ENCODE measurements at places on chromosomes 3 and 15. TPM values are rescaled to one million over a fixed set of nuclear protein-coding genes. Genes with fewer than 3 reads are reported as not detected.

DNA sequence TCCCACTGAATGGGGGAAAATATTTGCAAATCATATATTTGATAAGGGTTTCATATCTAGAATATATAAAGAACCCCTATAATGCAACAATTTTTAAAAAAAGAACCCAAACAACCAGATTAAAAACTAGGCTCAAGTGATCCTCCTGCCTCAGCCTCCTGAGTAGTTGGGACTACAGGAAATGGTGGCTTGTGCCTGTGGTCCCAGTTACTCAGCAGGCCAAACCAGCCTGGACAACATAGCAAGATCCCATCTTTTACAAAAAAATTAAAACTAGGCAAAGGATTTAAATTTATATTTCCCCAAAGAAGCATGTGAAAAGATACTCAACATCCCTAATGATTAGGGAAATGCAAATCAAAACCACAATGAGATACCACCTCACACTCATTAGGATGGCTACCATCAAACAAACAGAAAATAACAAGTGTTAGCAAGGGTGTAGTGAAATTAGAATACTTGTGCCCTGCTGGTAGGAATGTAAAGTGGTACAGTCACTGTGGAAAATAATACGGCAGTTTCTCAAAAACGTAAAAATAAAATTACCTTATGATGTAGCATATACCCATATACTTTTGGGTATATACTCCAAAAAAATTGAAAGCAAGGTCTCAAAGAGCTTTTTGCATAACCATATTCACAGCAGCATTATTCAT is 19.7 kb downstream of the TFDP2 start:
- DNase-seq = no peak
- H3K27me3 ChIP-seq = no peaks in the 10 kb centered on the region
- H3K27ac ChIP-seq = no peak overlapping the region
- H3K4me1 ChIP-seq = no peaks in the 10 kb centered on the region
- H3K4me3 ChIP-seq = no peak overlapping the region
- no peaks in the 10 kb centered on the region for H3K36me3 ChIP-seq

Gene ALDH1A3
- total RNA-seq = not detected

DNA sequence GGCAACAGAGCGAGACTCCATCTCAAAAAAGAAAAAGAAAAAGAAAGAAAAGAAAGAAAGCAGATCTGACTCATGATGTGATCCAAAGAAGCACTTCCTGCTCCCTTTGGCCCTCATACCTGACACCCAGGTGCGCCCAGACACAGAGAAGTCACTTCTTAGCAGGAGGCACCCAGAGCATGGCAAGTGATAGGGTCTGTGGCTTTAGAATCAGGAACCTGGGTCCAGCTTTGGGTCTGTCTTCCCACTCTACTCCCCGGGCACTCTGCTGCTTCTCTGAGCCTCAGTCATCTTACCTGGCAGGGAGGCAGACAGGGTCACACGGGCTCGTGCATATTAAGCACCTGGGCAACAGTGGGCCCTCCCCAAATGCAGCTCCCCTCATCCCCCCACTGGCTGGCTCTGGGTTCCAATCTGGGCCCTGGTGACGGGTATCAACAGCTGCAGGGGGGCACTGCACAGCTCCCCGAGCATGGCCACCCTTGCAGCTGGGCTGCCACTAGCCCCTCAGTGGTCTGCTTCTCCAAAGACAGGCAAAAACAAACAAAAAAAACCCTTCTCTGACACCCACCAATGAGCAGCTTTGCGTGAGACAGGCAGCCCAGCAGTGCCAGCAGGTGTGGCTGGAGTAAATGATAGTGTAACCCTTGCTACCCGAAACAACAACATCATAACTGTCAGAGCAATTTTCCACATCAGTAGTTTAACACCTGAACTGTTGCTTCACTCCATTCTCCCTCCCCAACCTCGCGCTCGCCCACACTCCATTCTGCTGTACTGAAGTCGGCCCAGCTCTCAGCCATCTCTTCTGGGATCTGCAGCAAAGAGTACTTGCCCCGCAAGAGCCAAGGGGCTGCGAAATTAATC is 99.8 kb downstream of the MEGF11 start:
- H3K27me3 ChIP-seq = peaks cover 3% of the 10 kb centered on the region
- no peak overlapping the region for H3K4me3 ChIP-seq
- H3K27ac ChIP-seq = no peak overlapping the region
- DNase-seq = no peak

DNA sequence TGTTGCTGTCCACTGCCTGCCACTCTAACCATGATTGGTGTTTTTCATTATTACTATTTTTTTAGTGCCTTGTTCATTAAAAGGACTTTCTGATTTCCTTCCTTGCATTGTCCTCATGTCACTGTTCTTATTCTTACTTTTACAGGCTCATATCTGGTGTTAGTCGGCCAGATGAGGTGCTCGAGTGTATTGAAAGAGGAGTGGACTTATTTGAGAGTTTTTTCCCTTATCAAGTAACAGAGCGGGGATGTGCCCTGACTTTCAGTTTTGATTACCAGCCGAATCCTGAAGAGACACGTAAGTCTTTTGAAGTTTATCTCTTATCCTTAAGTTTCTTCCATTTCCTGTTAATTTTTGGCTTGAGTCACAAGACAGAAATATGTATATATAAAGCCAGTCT is 23.2 kb downstream of the QTRT2 start:
- no peaks in the 10 kb centered on the region for H3K27me3 ChIP-seq
- peaks cover 69% of the 10 kb centered on the region for H3K36me3 ChIP-seq
- H3K4me3 ChIP-seq = no peak overlapping the region

- H3K4me3 ChIP-seq = no peak overlapping the region
- no peaks in the 10 kb centered on the region for H3K27me3 ChIP-seq
- peaks cover 11% of the 10 kb centered on the region for H3K36me3 ChIP-seq
- no peak overlapping the region for H3K27ac ChIP-seq
- DNase-seq = no peak
- no peaks in the 10 kb centered on the region for H3K4me1 ChIP-seq
These were observed 287.3 kb upstream of the TPRG1 start for GRCh38 chr3:188884299-188885043.

DNA sequence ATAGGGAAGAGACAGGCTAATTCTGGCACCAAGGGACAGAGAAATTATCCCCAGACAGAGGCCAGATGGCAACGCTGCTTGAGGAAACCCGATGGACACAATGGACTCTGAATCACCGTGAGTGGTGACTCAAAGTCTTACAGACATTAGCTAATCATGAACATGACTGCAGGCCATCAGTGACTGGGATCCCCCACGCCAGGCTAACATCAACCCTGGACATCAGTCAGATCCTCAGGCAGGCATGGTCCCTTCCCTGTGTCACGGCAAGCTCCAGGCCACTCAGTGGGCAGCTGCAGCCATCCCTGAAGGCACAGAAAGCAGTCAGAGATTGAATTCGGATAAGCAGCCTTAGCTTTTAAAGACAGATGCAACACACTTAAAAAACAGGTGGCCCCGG is 23.8 kb upstream of the OXTR start:
- H3K27me3 ChIP-seq = peaks cover 4% of the 10 kb centered on the region
- H3K27ac ChIP-seq = no peak overlapping the region
- DNase-seq = no peak
- H3K4me1 ChIP-seq = no peaks in the 10 kb centered on the region

DNA sequence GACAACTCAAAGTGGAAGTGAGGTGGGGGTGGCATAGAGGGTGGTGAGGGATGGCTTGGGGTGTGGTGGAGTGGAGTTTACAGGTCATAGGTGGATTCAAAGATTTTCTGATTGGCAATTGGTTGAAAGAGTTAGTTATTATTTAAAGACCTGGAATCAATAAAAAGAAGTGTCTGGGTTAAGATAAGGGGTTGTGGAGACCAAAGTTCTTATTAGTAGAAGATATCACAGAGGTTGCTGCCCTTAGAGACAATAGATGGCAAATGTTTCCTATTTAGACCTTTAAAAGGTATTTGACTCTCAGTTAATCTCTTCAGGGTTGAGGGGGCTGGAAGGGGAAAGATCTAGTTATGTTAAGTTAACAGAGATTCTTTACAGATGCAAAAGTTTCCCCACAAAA is 412.3 kb upstream of the TBL1XR1 start:
- peaks cover 8% of the 10 kb centered on the region for H3K4me1 ChIP-seq
- H3K27ac ChIP-seq = no peak overlapping the region
- no peak for DNase-seq
- H3K4me3 ChIP-seq = no peak overlapping the region

- H3K36me3 ChIP-seq = no peaks in the 10 kb centered on the region
- no peak for DNase-seq
- no peaks in the 10 kb centered on the region for H3K27me3 ChIP-seq
- H3K27ac ChIP-seq = no peak overlapping the region
- H3K4me1 ChIP-seq = no peaks in the 10 kb centered on the region
These were observed 218.9 kb downstream of the CDIN1 start for GRCh38 chr15:36798366-36798765.
